ENCODE measurements at places on chromosomes 5 and 9.

GRCh38 chr9:95070549-95071021 lies 246.9 kb downstream of the FANCC start:
- DNase-seq = no peak

DNA sequence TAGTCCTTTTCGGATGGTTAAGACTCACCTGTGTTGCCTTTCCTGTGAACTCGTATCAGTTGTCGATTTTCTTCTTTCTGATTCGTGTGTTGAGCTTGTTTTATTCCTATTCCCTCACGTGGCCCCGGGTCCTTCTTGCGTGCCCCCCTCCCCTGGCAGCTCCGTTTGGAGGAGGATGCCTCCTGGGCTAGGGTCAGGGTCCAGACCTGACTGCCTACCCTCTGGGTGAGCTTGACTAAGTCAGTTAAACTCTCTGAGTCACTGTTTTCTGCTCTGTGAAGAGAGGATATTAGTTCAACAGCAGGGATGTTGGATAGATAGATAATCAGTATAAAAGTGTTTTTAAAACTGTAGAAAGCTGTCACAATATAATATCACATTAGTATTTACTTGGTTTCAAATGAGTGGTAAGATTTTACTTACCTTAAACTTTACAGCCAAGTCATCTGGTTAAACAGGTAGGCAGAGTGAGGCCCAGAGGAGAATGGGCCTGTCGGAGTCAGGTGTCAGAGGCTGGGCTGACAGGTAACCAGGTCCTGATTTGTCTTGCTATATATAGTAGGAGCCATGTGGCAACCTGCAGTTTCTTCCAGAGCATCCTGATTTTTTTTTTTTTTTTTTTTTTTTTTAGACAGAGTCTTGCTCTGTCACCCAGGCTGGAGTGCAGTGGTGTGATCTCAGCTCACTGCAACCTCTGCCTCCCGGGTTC lies 24.2 kb downstream of the PPARGC1B start:
- no peak for DNase-seq

DNA sequence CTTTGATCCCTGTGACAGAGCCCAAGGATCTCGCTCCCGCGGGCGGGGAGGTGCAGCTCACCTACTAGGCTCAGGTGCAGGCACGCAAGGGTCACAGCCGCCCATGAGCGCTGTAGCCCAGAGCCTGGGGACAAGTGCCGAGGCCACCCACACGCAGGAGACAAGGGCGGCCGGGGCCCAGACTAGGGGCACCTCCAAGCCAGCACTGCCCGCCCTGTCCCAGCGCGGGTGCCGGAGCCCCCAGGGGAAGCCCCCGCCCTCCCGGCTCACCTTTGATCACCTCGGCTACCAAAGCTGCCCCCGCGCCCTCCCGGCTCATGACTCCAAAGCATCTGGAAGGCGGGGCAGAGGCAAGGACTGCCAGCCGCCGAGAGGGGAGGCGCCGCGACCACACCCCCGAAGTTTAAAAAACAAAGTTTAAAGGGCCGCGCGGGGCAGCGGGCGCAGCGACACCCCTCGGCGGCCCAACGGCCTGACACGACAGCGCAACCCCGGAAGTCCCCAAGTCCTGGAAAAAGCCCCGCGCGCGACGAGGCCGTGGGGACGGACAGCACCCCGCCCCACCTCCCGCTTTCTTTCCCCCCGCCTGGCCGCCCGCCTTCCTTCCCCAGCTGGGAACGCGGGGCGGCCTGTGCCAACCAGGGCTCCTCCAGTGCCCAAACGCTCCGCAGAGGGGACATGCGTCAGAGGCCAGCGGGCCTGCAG lies 53.0 kb downstream of the CDC14B start:
- no peak for DNase-seq

DNA sequence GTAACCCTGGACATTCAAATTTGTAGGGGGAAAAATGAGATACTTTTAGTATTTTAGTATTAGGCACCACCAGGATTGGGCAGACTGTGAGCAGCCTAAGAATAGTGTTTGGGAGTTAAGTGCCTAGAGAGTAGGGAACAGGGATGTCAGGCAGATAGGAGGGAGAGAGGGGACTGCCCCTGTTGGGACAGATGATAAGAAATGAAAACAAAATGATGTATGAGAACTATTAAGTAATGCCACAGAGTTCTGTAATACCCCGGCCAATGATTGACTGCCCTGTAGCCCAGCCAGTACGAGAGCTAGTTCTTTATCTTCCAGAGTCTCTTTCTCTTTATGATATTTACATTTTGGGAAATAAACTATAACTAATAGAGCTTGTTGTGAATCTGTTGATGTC lies 24.4 kb downstream of the ARHGAP26 start:
- DNase-seq = no peak

- no peak for DNase-seq
Observed at GRCh38 chr5:131524431-131524830, 110.6 kb downstream of the RAPGEF6 start.

GRCh38 chr5:180133551-180133950 lies 62.0 kb upstream of the RNF130 start:
- DNase-seq = no peak

- no peak for DNase-seq
Observed at GRCh38 chr9:71620746-71621145, 147.6 kb downstream of the CEMIP2 start.
